ENCODE measurements at places on chromosomes 5 and 9.

DNA sequence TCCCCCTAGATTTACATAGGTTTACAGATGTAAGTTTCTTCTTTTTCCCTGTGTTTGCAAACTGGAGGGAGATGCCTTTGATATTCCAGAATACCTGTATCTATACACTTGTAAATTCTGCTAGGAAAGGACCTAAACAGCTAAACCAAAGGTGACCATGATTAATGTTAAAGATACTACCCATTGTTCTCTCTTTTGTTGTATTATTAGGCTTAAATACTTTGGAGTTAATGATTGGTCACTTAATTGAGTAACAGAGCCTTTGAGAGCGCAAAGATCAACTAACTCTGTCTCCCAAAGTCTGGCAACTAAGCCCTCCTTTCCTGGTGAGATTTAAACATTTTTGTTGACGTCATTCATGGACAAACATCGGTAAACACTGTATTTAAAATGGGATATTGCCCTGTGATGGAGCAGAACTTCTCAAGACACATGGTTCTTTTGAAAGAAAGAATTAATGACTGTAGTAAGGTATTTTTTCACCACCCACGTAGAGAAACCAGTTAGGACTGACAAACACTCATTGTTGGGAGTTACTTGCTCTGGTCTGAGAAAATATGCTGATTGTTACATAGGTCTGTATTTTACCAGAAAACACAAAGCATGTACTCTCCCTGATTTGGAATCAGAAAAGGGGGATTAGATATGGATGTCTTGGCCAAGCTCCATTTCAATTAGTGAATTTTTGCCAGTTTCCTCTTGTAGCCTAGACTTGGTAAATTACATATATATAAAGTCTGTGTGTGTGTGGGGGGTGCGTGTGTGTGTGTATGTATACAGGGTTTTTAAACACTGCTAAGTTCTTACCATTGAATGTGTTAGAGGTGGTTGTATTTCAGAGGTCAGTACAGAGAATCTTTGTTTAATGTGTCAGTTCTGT, 4.6 kb downstream of the VCAN start:
- no peak for DNase-seq

DNA sequence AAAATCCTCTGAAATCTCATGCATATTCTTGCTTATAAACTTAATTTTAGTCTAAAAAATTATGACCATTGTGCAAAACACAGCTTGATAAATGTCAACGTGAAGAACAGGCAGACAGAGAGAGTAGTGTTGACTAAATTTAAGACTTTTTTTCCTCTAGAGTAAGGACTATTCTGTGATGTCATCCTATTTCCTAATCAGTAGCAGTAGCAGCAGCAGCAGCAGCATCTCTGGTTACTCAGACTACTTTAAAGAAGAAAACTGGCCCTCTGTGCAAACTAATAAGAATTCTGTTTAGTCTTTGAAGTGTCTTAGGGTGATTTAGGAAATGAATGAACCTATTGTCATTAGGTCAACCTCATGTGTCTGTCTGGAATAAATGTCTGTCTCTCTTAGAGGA, 403.0 kb downstream of the HINT1 start:
- no peak for DNase-seq

DNA sequence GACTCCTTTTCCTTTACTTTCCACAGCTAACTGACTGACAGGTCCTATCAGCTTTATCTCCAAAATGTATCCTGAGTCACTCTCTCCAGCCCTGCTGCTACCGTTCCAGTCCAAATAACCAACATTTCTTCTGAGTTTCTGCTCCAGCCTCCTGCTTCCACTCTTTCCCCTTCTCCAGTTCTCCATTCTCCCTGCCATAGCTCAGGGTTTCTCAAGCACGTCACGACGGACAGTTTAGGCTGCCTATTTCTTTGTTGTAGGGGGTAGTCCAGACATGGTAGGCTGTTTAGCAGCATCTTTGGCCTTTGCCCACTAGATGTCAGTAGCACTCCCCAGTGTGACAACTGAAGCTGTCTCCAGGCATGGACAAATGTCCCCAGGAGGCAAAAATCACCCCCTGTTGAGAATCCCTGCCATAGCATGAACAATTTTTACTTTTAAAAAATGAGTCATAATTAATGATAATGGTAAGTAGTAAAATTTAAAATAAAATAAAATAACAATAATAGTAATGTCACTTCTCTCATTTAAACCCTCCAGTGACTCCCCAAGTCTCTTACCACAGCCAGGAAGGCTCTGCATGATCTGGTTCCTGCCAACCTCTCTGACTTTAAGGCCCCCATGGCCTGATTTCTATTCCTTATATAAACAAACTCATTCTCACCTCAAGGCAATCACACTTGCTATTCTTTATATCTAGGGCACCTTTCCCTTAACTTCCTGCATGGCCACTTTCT, 105.4 kb upstream of the FER start:
- DNase-seq = peak; percentile 16

GRCh38 chr5:91957666-91958065, 574.5 kb upstream of the ARRDC3 start:
- no peak for DNase-seq

DNA sequence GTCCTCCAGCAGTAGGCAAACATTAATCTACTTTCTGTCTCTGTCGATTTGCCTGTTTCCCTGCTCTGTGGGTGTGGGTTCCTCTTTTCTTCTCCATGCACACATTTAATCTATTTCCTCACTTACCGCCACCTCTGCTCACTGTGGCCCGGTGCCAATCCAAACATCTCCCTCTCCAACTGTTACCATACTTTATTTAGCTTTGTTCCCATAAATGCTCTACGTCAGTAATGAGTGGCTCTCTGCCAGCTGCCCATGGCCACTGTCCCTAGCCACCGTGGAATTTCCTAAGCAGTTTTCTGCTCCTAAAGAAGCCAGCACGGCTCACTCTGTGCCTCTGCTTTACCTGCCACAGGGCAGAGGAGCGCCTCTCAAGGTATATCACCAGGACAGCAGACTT, 19.5 kb upstream of the GOLPH3 start:
- no peak for DNase-seq

GRCh38 chr9:99905833-99906402, 536 bp upstream of the STX17 start:
- DNase-seq = no peak
